Tibial artery (tissue), 4 donors: ENCODE measurements at places on chromosomes 7 and 10.

DNA sequence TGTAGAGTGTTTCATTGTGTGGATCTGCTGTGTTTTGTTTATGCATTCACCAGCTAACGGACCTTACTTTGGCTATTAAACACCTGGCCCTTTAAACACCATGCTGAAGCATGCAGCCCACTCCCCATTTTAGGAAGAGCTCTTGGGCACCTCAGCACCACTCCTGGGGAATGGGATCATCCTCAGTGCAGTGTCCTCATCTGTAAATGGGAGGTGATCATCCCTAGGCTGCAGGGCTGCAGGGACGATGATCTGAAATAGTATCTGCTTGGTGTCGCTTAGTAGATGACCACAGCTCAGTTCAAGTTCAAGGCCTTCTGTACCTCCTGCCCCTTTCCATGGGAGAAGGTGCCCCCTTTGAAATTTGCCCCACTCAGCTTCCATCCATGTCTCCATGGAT is 229.9 kb downstream of the TCF7L2 start:
- H3K36me3 ChIP-seq, result no peaks in the 10 kb centered on the region
- no peaks in the 10 kb centered on the region for H3K27me3 ChIP-seq
- peaks cover 27% of the 10 kb centered on the region for H3K4me1 ChIP-seq
- no peak overlapping the region for H3K4me3 ChIP-seq

DNA sequence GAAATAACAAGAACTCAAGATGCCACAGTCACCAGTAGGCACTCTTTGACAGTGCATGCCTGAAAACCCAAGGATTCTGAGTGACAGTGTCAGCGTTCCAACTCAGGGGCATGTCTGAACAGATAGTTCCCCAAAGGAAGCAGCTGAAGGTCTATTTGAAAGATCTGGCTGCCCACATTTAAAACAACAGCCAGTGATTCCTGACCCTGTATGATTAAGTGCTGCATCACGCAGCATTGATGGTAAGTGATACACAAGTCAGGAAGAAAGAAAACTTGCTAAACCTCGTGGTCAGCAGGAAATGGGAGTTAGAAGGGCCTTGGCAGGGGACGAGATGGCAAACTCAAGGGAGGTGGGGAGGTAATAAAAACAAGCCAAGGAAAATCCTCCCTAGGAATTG is 1013.1 kb downstream of the TYW1 start:
- H3K36me3 ChIP-seq, result no peaks in the 10 kb centered on the region
- no peaks in the 10 kb centered on the region for H3K27me3 ChIP-seq
- no peak overlapping the region for H3K27ac ChIP-seq
- no peak for DNase-seq
- H3K4me1 ChIP-seq, result no peaks in the 10 kb centered on the region
- no peak overlapping the region for H3K4me3 ChIP-seq

GRCh38 chr7:156473476-156474240 is 166.9 kb upstream of the RNF32 start:
- H3K27ac ChIP-seq, result no peak overlapping the region
- DNase-seq, result no peak
- H3K36me3 ChIP-seq, result no peaks in the 10 kb centered on the region
- H3K27me3 ChIP-seq, result no peaks in the 10 kb centered on the region

DNA sequence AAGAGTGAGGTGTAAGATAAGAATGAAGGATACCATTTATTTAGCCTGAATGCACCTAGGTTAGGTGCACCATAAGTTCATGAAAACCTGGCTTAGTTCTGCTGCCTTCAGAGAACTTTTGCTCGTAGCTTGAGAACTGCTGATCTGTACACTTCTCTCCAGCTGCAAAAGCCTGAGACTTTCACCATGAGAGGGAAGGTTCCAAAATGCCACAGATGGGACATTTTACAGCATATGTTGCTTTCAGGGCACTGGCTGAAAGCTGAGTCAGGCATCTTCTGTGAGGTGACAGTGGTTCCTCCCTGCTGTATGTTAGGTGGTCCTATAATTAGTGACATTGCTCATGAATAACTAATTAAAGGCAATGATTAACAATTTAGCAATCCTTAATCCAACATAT is 298.3 kb downstream of the GALNT17 start:
- no peaks in the 10 kb centered on the region for H3K27me3 ChIP-seq
- no peak overlapping the region for H3K4me3 ChIP-seq
- DNase-seq, result no peak
- H3K36me3 ChIP-seq, result no peaks in the 10 kb centered on the region
- no peaks in the 10 kb centered on the region for H3K4me1 ChIP-seq

GRCh38 chr10:52252307-52252706 is 61.8 kb upstream of the DKK1 start:
- no peak overlapping the region for H3K4me3 ChIP-seq
- H3K36me3 ChIP-seq, result no peaks in the 10 kb centered on the region
- peaks cover 12% of the 10 kb centered on the region for H3K4me1 ChIP-seq
- DNase-seq, result no peak
- no peaks in the 10 kb centered on the region for H3K27me3 ChIP-seq

DNA sequence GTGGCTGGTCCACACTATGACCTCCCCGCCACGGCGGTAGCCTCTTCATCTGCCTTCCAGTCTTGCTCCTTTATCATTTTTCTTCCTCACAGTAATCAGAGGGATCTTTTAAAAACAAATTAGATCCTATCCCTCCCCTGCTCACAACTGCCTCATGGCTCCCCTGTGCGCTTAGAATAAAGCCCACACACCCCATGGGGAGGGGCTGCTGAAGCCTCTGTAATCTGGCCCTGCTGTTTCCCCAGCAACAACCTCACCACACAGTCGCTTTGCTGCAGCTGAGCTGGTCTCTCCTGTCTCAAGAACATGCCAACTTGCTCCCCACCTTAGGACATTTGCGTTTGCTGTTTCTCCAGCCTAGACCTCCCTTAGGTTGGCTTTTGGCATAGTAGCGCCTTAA is 41.0 kb downstream of the SP8 start:
- no peak overlapping the region for H3K4me3 ChIP-seq
- no peak for DNase-seq
- H3K4me1 ChIP-seq, result no peaks in the 10 kb centered on the region
- no peak overlapping the region for H3K27ac ChIP-seq
- no peaks in the 10 kb centered on the region for H3K36me3 ChIP-seq
- H3K27me3 ChIP-seq, result no peaks in the 10 kb centered on the region

DNA sequence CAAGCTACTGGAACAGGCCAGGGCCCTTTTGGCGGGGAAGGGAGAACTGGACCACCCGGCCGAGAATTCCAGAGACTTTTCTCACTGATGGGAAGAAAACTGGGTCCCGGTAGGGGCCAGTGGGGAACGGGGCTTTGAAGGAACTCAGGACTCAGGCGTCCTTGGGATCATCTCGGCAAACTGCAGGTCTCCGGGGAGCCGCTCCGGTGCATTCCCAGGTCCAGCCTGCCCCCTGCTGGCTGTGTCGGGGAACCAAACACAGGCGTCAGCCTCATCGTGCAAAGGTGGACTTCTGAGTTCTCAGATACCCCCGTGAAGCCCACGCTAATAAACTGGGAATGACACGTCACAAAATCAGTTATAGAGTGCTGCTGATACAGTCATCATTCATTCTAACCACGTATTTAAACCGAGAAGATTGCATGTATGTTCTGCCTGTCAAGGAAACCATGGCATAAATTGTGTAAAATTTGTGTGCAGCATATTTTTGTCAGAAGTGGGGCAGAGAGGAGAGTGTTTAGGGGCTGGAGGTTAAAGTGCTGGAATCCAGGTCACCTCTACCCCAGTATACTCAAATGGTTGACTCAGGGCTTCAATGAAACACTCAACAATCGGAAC is 76.1 kb upstream of the CPXM2 start:
- H3K27me3 ChIP-seq, result no peaks in the 10 kb centered on the region
- H3K27ac ChIP-seq, result no peak overlapping the region
- no peak overlapping the region for H3K4me3 ChIP-seq
- no peaks in the 10 kb centered on the region for H3K36me3 ChIP-seq

GRCh38 chr7:40175725-40176510 is 41.1 kb downstream of the SUGCT start:
- H3K27me3 ChIP-seq, result no peaks in the 10 kb centered on the region
- H3K4me1 ChIP-seq, result no peaks in the 10 kb centered on the region
- no peak for DNase-seq
- H3K36me3 ChIP-seq, result no peaks in the 10 kb centered on the region
- H3K27ac ChIP-seq, result no peak overlapping the region

DNA sequence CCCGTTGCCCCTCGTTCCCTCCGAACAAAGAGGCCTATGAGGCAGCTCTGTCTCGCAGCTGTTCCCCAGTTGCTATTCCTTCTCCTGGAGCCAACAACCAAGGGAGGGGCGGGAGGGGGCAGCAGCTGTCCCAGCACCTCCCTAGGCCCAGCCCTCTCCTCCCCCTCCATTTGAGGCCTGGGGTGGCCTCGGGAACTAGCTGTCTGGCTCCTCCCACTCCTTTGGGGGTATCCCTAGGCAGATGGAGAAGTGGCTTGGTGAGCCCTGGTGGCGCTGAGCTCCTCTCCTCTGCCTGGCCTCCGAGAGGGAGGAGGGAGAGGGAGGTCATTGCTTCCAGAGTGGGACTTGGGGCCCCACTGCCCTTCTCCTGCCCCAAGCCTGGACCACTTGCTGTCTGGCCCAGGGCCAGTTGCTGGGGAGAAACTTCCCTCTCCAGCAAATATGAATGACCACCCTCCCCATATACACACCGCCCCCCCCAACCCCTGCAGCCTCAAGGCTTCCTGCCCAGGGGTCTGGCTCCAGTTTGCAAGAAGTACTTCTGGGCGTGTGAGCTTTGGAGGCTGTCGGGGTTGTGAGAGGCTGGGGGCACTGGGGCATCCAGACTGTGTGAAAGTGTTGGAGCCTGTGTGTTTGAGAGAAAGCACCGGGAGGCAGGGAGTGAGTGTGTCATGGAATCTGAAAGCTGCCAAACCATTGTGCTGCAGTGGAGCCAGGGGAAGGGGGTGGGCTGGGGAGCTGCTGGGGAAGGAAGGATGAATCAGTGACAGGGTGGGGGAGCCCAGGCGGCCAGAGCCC is 3.1 kb downstream of the FLNC start:
- H3K27me3 ChIP-seq, result no peaks in the 10 kb centered on the region
- peak; percentile 89 for DNase-seq
- H3K36me3 ChIP-seq, result peaks cover 18% of the 10 kb centered on the region
- peak overlapping the region; percentile 95 for H3K27ac ChIP-seq
- peaks cover 52% of the 10 kb centered on the region for H3K4me1 ChIP-seq

GRCh38 chr7:7652798-7653540 is 12.4 kb downstream of the UMAD1 start:
- no peak overlapping the region for H3K27ac ChIP-seq
- no peak overlapping the region for H3K4me3 ChIP-seq
- H3K36me3 ChIP-seq, result no peaks in the 10 kb centered on the region
- no peak for DNase-seq
- no peaks in the 10 kb centered on the region for H3K4me1 ChIP-seq
- H3K27me3 ChIP-seq, result no peaks in the 10 kb centered on the region

- no peak overlapping the region for H3K4me3 ChIP-seq
- no peak for DNase-seq
- peaks cover 5% of the 10 kb centered on the region for H3K4me1 ChIP-seq
- no peaks in the 10 kb centered on the region for H3K27me3 ChIP-seq
- no peak overlapping the region for H3K27ac ChIP-seq
Measured at GRCh38 chr10:116719804-116720203, 22.6 kb downstream of the HSPA12A start.

DNA sequence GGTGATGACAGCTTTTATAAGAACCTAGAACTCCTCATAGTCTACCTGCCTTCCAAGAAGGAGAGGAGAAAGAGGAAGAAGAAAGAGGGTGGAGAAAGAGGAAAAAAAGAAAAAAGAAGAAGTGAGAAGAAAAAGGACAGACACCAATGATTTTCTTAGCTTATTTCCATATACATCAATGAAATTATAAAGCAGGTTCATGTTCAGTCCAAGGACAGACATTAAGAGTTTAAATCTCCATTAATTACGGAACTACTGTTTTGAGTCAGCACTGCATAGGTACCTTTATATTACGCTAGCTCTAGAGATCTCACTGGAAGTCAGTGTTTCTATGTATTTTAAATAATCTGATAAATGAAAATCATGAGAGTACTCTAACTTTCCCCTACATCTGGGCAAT is 309.0 kb upstream of the HGF start:
- DNase-seq, result no peak
- no peaks in the 10 kb centered on the region for H3K4me1 ChIP-seq
- no peak overlapping the region for H3K4me3 ChIP-seq
- H3K27ac ChIP-seq, result no peak overlapping the region
- H3K36me3 ChIP-seq, result no peaks in the 10 kb centered on the region

- no peaks in the 10 kb centered on the region for H3K4me1 ChIP-seq
- peaks cover 11% of the 10 kb centered on the region for H3K36me3 ChIP-seq
- no peaks in the 10 kb centered on the region for H3K27me3 ChIP-seq
- H3K27ac ChIP-seq, result no peak overlapping the region
- no peak for DNase-seq
- H3K4me3 ChIP-seq, result no peak overlapping the region
Measured at GRCh38 chr7:70762696-70763095, 369.2 kb upstream of the GALNT17 start.

DNA sequence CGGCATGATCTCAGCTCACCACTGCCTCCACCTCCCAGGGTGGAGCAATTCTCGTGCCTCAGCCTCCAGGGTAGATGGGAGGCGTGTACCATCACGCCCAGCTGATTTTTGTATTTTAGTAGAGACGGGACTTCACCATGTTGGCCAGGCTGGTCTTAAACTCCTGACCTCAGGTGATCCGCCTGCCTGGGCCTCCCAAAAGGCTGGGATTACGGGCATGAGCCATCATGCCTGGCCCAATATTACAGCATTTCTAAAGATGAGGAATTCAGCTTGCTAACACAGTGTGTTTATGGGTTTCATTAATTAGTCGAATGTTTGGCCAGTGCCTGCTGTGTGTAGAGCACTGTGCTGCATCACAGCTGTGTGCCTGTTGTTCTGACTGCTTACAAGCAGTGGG is 3.7 kb downstream of the WDR37 start:
- no peak overlapping the region for H3K4me3 ChIP-seq
- no peaks in the 10 kb centered on the region for H3K27me3 ChIP-seq
- H3K4me1 ChIP-seq, result peaks cover 15% of the 10 kb centered on the region
- peaks cover 6% of the 10 kb centered on the region for H3K36me3 ChIP-seq

GRCh38 chr7:43864126-43864525 is 5.2 kb downstream of the MRPS24 start:
- no peaks in the 10 kb centered on the region for H3K27me3 ChIP-seq
- H3K4me1 ChIP-seq, result peaks cover 9% of the 10 kb centered on the region
- peaks cover 19% of the 10 kb centered on the region for H3K36me3 ChIP-seq
- H3K27ac ChIP-seq, result no peak overlapping the region
- no peak overlapping the region for H3K4me3 ChIP-seq
- no peak for DNase-seq

DNA sequence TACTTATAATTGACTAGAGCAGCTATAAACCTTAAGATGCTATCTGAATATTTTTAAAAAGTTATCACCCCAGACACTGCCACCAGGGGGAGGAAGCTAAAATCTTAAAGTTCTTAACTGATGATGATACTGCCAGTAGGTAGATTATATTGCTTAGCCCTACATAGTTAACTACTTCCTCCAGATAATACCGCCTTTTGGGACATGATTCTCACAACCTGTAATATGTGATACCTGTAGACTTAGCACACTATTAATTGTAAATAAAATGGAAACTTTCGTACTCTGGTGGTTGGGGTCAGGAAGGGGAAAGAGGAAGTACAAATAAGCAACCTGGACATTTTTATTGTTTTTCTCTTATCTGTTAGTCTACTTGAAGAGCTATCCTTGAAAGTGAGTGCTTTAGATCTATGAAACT is 268.9 kb downstream of the ADK start:
- no peak overlapping the region for H3K27ac ChIP-seq
- H3K27me3 ChIP-seq, result no peaks in the 10 kb centered on the region
- H3K4me1 ChIP-seq, result peaks cover 13% of the 10 kb centered on the region
- no peaks in the 10 kb centered on the region for H3K36me3 ChIP-seq
- no peak overlapping the region for H3K4me3 ChIP-seq
